ENCODE measurements at places on chromosomes 6 and 20. TPM values are rescaled to one million over a fixed set of nuclear protein-coding genes. Genes with fewer than 3 reads are reported as not detected.

- DNase-seq, result no peak
Observed at GRCh38 chr20:58293453-58293852, 16.1 kb upstream of the RAB22A start.

- DNase-seq, result no peak
Observed at GRCh38 chr6:133613211-133613610, 275.7 kb upstream of the TCF21 start.

- no peak for DNase-seq
Observed at GRCh38 chr20:22353586-22353985, 230.8 kb downstream of the FOXA2 start.

PDE7B gene
- total RNA-seq, result 8.3 TPM

ADTRP gene
- not detected for total RNA-seq

Measured in right cardiac atrium (tissue), 5 donors.